ENCODE measurements at places on chromosomes 5 and 9.

GRCh38 chr5:39505363-39505762 is 80.6 kb upstream of the DAB2 start:
- no peak for DNase-seq

GRCh38 chr5:28603869-28604268 is 1565.5 kb upstream of the CDH9 start:
- no peak for DNase-seq

GRCh38 chr5:43298443-43298842 is 14.8 kb downstream of the HMGCS1 start:
- no peak for DNase-seq

GRCh38 chr9:98899408-98900056 is 44.2 kb upstream of the COL15A1 start:
- DNase-seq = no peak

GRCh38 chr5:138064526-138064925 is 19.3 kb upstream of the WNT8A start:
- no peak for DNase-seq

GRCh38 chr5:93887678-93888077 is 146.3 kb upstream of the POU5F2 start:
- DNase-seq = no peak

DNA sequence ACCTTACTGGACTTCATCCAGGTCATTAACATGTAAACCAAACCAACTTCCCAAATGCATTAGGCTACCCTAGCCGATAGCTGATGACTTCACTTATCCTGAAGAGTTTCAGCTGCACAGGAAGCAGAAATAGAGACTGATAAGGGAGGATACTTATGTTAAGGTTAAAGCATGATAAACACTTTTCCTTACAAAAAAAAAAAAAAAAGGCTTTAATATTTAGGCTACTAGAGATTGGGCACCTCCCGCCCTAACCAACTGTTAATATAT is 1.6 kb upstream of the MEF2C start:
- DNase-seq = no peak

DNA sequence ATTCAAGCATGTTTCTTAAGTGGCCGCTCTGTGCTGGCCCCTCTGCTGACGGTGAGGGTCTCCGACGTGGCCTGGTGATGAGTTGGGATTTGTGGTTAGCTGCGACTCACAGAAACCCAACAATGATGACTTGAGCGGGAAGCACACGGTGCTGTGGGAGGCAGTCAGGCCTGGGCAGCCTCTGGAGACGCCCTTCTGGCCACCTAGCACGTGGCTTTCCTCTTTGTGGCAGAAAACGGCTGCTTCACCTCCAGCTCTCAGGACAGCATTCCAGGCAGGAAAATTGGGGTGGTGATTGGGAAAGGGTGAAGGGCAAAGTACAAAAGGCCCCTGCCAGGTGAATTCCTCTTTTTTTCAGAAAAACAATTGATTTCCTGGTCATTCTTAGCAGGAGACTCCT is 17.5 kb upstream of the IER5L start:
- DNase-seq = no peak

- DNase-seq = no peak
These were observed 35.2 kb downstream of the GOLPH3 start for GRCh38 chr5:32138839-32139493.

Data from progenitor cell of endocrine pancreas (in vitro differentiated cells).